HTR-8/SVneo (cell line): ENCODE measurements at places on chromosomes 2 and 18.

GRCh38 chr2:134351016-134351415 lies 97.1 kb downstream of the MGAT5 start:
- no peak for DNase-seq

- no peak for DNase-seq
Observed at GRCh38 chr2:239816576-239817467, 208.3 kb downstream of the NDUFA10 start.

- no peak for DNase-seq
Observed at GRCh38 chr18:35974181-35974580, 1.7 kb downstream of the RMP24 start.

DNA sequence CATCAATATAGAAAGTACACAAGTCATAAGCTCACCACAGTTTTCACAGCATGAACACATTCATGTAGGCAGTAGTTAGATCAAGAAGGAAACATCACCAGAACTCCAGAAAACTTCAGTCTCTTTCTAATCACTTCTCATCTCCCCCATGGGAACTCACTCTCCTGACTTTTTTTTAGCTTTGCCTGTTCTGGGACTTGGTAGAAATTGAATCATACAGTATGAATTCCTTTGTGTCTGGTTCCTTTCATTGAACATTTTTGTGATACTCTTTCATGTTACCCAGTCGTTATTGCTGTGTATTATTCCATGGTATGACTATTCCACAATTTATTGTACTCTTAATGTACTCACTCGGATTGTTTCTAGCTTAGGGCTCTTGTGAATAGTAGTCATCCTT lies 160.2 kb downstream of the TAF4B start:
- no peak for DNase-seq

DNA sequence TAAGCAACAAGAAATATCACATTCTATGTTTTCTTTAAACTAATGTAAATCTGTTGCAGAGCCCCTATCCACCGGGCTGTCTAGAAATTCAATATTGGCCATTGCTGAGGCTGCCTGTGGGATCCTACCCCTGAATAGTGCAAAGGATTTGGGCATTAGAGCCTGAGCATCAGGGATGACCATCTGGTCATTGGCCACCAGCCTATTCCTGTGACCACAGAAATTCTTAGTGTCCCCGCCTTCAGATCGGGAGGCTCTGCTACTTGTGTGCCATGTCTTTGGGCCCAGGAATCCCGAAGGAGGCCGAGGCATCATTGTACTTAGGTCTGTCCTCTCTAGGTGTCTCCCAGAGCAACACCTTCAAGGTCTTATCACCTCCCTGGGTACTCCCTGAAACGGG lies 73.8 kb downstream of the HRH4 start:
- no peak for DNase-seq

DNA sequence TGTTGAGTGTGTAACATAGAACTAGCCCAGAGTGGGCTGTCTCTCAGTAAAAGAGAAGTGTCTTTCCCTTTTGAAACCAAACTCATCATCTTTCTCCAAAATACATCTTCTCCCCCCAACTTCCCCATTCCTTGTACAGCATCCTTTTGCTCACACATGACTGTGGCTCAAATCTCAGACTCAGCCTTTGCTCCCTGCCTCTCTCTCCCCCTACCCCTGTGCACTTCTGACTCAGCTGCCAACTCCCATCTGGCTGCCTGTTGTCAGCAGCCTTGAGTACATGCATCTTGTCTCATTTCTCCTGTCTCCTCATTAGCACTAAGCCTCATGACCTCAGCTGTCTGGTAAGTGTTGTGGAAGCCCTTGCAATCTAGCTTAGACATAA lies 18.1 kb upstream of the MGAT4A start:
- DNase-seq = no peak

- DNase-seq = no peak
Observed at GRCh38 chr2:80120866-80121265, 183.7 kb downstream of the LRRTM1 start.

DNA sequence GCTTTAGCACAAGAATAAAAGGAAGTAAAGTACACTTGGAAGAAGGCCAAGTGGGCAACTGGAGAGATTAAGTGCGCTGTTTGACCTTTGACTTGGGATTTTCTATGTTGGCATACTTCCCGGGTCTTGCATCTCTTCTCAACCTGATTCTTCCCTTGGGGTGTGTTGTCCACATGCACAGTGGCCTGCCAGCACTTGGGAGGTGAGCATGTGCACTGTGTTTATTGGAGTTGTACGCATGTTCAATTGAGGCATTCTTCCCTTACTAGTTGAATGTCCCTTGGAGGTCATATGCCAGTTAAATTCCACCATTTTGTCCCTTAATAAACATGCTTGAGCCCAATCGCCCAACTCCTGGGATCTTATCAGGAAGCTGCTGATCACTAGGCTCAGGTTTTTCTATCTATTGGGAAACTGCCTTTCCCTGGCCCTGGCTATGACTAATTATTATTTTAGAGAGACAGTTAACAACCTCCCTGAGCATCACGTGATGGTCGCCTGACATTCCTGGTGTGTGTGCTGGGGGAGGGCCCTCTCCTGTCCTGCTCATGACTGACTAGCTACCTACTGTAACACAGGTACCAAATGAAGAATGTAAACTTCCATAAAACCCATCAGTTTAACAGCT lies 62.5 kb upstream of the RAPGEF4 start:
- DNase-seq = no peak

- no peak for DNase-seq
Observed at GRCh38 chr2:152420363-152420762, 85.4 kb downstream of the FMNL2 start.

GRCh38 chr2:165594231-165594934 lies 124.9 kb downstream of the CSRNP3 start:
- DNase-seq = no peak

- DNase-seq = no peak
Observed at GRCh38 chr2:201852878-201853415, 46.6 kb downstream of the CDK15 start.

- no peak for DNase-seq
Observed at GRCh38 chr2:210730672-210731071, 174.3 kb downstream of the CPS1 start.

- DNase-seq = no peak
Observed at GRCh38 chr2:96727431-96727830, 12.4 kb downstream of the LMAN2L start.

DNA sequence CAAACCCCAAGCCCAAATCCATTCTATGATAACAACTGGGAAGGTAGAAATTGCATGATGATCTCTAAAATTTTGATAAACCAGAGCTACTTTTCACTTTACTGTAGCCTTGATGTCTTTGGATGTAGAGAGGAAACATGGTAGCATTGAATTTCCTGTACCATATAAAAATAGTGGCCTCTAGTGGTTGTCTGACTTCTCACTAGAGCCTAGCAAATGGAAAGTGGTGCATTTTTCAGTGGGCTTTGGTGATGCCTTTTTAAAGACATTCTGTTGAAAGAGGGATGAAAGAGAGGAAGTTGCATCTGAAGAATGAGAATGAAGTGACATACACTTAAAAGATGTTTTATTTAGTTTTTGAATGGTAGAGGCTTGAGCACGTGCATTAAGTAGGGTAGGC lies 662.2 kb downstream of the XIRP2 start:
- peak; percentile 3 for DNase-seq

DNA sequence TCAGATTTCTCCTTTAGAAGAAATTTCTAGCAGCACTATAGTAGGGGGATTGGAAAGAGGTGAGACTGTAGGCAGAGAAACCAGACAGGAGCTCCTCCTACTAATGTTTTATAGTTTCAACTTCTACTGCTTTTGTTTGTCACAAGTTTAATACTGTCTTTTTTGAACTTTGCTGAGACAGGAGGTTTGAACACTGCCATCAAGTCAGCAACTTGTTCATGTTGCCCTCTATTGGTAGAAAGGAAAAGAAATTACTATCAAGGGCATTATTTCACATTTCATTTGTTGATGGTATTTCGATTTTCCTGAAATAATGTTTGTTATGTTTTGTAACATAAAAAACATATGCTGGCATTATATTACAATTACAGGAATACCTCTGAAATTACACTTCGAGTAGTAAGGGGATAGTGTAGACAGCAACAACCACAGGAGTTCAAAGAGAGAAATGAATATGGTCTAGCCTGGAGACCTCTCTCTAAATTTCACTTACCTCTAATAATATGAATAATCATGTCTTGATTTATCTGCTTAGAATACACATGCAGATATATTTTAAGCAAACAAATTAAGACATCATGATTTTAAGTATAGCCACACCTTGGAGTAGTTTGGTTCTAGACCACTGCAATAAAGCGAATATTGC lies 12.4 kb upstream of the CCDC88A start:
- DNase-seq = peak; percentile 45

DNA sequence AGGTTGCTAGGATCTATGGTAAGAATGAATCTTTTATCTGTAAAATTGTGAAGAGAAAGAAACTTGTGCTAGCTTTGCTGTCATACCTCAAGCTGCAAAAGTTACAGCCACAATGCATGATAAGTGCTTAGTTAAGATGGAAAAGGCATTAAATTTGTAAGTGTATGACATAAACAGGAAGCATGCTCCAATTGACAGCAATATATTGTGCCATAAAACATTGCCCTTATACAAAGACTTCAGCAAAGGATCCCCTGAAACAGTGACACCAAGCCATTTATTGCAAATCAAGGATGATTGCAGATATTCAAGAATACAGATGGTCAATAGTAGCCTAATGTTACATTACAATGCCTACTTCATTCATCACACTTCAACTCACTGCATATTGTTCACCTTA lies 283.1 kb downstream of the CPS1 start:
- DNase-seq = no peak

GRCh38 chr2:168593713-168594112 lies 137.6 kb downstream of the CERS6 start:
- no peak for DNase-seq

- DNase-seq = no peak
Observed at GRCh38 chr2:158928515-158928914, 39.9 kb upstream of the TANC1 start.

DNA sequence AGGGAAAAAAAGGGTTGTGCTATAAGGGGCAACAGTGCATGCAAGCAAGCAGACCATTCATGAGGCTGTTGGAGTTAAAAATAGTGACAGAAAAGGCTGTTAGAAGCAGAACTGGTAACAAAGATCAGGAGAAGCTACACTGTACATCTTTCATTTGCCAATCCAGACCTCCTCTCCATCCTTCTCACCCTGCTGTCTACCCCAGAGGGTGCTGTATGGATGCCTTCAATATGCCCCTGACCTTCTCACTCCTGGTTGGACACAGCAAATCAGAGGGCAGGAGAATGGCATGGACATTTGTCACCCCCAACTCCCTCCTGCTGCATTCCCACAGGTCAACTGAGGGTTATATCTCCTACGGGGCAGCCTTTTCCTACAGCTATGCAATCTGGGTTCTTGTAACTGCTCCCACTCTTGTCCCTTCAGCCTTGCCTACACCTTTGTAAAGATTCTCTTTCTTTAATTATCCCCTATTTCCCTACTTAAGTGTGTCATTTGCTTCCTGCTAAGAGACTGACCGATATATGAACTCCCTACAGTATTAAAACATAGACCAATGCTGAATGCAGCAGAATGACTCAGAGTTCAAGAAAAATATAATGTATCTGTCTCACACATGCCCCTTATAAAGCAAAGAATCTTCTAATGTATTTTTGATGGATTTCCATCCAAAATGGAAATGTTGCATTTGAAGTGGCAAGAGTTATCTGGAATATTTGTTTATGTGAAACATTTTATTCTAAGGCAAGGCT lies 169.2 kb upstream of the NCKAP5 start:
- DNase-seq = no peak

GRCh38 chr18:21575656-21576055 lies 24.8 kb downstream of the ESCO1 start:
- DNase-seq = no peak

DNA sequence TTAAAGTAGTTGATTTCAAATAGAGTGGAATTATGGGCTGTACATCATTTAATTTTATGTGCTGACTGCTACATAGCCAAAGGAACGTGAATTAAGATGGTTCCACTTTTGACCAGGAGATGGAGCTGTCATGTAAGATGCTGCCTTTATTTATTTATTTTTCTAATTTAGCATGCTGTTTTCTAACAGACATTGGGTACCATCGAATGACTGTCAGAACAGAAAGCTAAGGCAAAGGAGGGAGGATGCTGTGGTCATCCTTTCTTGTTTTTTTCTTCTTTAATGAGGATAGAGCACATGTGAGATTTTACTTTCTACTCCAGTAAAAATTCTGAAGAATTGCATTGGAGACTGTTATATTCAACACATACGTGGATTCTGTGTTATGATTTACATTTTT lies at the start of gene SCN2A:
SCN2A (plus strand) TSS at position 185 of the 400 bp plus-strand sequence. CDS start 56,410 bp downstream, outside the sequence.
- peak; percentile 2 for DNase-seq

DNA sequence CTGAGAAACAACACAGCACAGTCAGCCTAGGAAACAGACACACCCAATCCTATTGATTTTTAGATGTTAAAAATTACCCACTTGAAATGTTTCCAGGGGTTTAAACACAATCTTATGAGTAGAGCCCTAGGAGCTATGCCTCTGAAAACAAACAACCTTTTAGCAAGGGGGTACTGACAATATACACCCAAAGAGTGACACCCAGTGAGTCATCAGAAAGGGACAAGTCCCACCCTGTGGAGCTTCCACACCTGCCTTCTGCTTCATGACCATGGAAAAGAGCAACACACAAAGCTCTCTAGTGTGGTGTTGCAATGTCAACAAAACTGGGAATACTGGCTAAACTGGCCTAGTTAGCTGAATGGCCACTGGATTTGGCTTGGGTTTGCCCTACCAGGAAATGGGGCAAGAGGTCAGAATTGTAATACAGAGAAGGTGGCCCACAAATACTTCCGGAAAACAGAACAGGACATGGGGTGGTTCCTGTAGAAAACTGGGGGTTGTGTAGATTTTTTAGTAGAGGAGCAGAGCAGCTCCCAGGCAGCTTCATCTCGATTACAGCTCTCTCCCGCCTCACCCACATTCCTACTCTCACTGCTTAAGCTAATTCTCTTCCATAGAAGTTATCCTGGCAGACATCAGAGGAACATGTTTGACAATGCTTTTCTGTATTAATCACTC lies 98.2 kb downstream of the GAREM1 start:
- no peak for DNase-seq

DNA sequence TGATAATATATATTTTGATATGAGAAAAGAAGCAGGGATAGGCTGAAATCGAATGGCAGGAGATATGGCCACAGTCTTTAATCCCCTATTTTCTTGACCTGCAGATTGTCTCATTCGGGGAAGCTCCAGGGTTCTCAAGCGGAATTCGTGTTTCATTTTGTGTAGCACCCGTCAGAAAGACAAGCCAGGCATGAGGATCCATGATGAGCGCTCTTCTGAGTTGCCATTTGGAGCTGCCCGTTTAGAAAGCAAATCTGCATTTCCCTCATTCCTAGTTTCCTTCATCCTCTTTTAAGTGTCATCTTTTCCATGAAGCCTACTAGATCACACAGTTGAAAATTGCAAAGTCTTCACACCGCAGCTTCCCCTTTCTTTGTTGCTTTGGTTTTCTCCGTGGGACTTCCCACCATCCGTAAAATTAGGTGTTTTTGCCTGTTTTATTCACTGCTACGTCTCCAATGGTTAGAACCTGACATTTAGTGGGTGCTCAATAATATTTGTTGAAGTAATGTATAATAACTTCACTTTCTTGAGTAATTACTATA lies 16.9 kb downstream of the HNMT start:
- DNase-seq = no peak

GRCh38 chr2:6876309-6876708 lies 1.3 kb upstream of the RSAD2 start:
- no peak for DNase-seq
